ENCODE measurements at places on chromosomes 16 and 17. TPM values are rescaled to one million over a fixed set of nuclear protein-coding genes. Genes with fewer than 3 reads are reported as not detected.

DNA sequence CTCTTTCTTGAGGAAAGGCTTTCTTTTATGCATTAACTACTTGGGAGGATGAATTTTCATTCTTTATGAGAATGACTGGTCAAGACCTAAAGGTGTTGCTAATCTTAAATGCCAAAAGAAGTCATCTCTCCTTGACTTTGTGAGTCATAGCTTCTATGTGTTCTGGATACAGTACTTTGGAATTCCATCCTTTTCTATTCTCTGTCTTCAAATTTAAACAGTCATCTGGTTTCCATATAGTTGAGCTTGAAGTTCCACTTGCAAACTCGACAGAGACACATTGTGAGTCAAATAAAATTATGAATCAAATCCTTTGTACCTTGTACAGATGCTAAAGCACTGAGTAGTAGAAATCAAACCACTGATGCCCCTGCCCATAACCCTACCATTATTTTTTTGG, 271.9 kb upstream of the PMFBP1 start:
- DNase-seq, result no peak

DNA sequence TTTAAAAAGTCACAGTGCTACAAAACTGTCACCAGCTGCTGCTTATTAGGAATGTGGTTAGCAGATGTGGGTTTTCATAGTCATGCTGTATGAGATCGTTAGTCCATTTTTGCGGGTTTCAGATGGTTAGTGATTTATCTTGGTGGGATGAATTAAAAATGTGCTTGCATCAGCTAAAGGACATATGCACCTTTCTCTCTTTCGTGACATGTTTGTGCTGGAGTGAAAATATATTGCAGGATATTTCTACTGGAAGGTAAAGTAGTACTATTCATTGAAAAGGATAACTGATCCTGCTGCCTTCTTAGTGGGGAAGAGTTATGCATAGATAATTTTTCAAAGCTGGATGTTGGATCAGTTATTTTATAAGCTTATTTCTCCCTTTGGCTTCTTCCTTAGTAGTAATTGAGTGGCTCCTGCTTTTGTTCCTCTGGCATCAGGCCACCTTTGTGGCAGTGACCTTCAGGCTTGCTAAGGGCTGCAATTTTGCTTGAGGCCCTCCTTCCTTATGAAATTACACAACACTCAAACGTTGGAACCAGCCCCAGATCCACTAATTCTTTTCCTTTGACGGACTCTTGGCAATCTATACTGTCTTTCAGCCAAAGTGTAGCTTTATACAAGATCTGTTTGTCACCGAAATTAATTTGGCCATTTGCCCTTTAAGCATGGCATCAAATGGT, 7.5 kb upstream of the SNTB2 start:
- DNase-seq, result no peak

- DNase-seq, result no peak
Measured at GRCh38 chr17:56821847-56822534, 11.7 kb downstream of the C17orf67 start.

DNA sequence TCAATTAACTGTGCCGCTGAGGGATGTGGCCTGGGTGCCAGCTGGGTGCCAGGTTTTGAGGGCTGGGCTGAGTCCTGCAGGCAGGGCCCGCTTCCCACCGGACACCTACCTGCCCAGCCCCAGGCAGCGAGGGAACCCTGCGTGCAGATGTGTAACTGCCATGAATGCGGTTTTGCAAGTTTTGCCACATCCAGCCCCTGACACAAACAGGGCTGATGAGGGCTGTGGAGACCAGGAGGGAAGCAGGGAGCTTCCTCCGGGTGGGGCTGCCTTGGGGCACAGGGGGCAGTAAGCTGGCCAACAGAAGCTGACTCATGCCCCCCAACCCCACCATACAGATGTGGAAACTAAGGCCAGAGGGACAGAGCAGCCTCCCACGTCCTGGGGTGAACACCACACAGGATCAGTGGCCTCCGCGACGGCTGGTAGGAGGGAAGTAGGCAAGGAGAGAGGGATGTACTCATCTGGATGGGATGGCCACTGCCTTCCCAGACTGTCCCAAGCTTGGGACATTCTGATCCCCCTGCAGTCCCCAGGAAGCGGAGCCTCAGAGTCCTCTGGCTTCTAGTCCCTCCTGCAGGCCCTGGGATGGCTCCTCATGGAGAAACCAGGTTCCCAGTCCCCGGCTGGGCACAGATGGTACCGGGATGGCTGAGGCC, 1.6 kb downstream of the UBALD1 start:
- DNase-seq, result no peak

FAM83G gene
- total RNA-seq, result 24.3 TPM

DNA sequence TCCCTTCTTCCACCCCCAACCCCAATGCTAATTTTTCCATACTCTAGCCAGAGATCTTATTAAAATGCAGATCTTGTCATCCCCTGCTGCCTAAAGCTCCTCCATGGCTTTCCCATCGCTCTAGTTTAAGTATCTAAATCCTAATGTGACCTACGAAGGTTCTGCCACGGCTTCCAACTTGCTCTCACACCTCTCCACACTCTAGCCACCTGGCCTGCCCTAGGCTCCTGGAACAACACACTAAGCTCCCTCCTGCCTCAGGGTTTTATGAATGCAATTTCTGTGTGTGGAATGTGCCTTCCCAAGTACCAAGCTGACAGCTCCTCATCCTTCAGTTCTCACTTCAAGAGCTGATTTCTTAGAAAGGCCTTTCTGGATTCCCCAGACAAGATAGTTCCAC, 16.6 kb downstream of the NXPH3 start:
- DNase-seq, result no peak

PRSS22 gene
- total RNA-seq, result not detected

- DNase-seq, result no peak
Measured at GRCh38 chr17:32609085-32609484, 122.3 kb downstream of the CDK5R1 start.

SLC4A1 gene
- total RNA-seq, result not detected
